ENCODE measurements at places on chromosomes 1 and 21. TPM values are rescaled to one million over a fixed set of nuclear protein-coding genes. Genes with fewer than 3 reads are reported as not detected.

DNA sequence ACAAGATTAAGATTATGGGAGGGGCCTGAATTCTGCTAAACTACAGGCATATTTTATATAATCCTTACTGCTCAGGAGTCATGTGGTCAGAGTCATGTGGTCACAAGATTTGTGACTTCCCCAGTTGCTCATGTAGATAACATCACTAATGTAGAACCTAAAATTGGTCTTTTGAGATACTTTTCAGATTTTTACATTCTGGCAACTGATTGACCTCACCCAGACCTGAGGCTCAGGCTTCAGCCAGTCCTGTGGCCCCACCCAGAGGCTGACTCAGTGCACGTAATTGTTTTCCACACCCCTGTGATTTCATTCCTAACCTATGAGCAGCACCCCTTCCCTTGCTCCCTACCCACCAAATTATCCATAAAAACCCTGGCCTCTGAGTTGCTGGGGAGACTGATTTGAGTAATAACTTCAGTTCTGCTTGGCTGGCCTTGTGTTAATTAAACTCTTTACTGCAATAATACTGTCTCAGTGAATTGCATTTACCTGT is 41.7 kb upstream of the ZNF326 start:
- peak; percentile 62 for DNase-seq

DNA sequence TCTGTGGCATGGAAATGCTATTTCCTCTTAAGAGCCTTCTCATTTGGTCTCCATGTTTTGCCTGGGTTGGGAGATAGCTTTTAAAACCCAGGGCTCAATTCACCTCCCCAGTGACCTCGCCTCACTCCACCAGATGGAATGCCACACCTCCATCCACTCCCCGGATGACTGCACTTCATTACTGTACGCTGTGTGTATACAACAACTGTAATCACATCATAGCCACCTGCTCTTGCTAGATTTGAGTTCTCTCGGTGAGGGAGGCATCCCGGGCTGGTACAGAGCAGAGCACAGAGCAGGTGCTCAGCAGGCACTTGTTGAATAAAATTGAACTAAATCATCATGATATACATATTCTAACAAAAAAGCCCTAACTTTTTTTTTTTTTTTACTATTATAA is 26.0 kb downstream of the SDE2 start:
- DNase-seq, result no peak

DNA sequence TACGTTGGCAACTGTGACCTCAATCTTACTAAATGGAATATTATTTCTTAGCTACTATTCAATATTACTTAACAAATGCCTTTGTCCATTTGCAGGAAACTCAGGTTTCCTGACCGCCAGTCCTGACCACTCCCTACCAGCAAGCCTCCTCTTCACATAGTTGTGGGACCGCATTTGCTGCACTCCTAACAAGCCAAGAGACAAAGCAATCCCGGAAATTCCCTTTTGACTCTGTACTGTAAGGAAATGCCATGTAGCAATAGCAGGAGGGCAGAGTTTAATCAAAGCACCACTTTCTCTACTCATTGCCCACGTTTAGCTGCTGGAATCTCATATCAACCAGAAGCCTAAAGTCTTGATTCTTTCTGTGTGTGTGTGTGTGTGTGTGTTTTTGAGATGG is 28.1 kb upstream of the ACBD6 start:
- peak; percentile 94 for DNase-seq

Gene TNFSF4
- 2.7 TPM for total RNA-seq
